ENCODE measurements at places on chromosomes 1 and 21. TPM values are rescaled to one million over a fixed set of nuclear protein-coding genes. Genes with fewer than 3 reads are reported as not detected.

RBP7 gene
- 36.3 TPM for total RNA-seq

OR2L2 gene
- total RNA-seq, result 0.25 TPM

ESPN gene
- 77.1 TPM for total RNA-seq

FMOD gene
- total RNA-seq, result 80.3 TPM

CHRM3 gene
- 1.2 TPM for total RNA-seq

AGRN gene
- total RNA-seq, result 25.5 TPM

SPRR4 gene
- not detected for total RNA-seq

KCNH1 gene
- total RNA-seq, result 3.9 TPM

CACNA1E gene
- not detected for total RNA-seq

GRCh38 chr1:186442651-186443375 lies 18.1 kb downstream of the PDC start:
- DNase-seq, result no peak

- DNase-seq, result no peak
Measured at GRCh38 chr1:35032384-35032739, 617 bp upstream of the ZMYM6 start.

DNA sequence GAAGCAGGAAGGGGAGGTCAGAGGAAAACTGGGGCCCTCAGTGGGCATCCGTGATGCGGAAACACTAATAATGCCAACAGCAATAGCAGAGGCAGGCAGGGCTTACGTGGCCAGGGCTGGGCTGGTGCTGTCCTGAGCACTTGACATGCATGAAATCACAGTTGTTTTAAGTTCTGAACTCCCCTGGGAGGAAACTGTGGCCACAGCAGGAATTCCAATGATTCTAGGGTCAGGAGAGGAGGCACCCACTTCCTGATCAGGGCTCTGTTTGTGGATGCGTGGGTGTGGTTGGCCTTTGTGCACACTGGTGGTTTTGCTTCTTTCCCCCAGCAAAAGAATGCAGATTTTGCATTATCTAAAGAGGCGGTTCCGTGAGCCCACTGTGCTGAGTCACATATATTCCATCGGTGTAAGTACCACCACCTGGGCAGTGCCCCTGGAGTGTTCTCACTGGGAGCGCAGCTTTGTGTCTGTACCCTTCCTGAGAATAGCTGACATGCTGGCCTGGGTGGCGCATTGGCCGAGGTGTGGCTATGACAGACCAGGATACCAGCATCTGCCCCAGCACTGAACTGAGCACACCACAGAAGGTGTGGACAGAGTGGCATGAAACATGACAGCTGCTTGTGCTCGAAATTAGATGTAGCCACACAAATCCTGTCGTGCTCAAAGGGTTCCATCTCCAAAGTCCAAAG lies 71.0 kb downstream of the PDE9A start:
- no peak for DNase-seq

DNA sequence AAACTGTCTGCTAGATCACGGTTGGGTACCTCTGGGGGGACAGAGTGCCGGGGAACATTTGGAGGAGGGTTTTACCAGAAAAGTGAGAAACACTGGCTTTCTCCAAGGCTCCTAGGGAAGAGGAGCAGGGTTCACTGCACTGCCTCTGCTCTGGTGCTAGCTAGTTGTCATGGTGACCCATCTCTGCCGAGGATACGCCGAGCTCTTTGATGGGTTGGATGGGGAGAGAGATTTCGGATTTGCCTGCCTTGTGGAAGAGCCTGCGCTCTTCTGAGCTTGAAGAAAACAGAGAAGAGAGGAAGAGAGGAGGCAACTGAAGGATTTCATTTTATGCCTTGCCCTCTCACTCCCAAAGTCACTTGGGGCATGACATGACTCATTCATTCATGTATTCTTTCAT lies 92.1 kb downstream of the NAV1 start:
- no peak for DNase-seq

DNA sequence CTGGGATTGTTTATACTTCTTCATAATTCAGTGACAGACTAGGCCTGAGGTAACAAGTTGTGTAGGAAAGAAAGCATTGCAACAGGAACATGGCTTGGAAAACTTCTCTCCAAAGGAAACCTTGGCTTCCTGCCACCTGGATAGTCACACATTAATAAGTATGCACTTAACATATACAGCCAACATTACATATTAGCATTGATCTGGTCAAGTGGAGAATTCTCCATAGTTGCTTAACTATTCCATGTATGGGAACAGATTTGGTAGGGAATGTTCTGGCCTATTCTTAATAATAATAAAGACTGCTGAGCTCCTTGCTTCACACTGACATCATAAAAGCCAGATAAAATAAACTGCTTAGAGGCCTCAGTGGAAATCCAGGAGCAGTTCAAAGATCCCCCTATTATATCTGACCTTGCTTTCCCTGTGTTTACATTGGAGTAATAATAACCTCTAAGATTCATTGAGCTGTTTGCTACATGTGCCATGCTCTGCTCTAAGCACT lies 27.2 kb upstream of the NFIA start:
- no peak for DNase-seq

DNA sequence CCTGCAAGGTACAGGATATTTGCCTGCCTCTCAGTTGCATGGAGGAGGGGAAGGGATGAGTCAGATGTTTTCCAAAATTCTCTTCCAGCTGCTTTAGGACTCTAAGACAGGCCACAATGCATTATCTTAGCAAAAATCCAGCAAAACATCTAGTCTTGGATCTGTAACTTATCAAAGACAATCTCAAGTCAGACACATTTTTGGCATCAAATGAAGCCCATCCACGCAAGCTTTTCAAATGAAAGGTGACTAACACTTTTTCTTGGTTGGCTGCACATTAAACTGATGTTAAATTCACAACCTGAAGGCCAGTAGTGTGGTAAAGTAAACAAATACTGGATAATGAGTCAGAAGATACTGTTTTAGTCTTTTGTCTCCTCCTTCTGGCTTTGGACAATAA lies 21.3 kb downstream of the FAM78B start:
- DNase-seq, result no peak

DNA sequence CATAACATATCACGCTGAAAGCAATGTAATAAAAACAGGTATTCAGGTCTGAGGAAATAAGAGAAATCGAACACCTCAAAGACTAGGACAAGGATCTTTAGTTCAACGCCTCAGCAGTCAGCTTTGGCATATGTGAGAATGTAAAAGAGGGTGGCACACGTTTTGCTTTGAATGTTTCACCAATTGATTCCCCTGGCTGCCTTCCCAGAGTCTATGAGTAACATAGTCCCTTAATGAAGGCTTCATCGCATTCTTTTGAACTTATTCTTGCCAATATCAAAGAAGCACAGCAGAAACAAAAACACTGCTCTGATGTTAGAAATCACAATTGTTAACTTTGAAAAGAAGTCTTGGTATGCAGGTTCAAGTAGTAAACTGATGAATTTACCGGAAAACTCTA lies 764.8 kb downstream of the ADGRL2 start:
- DNase-seq, result no peak

DNA sequence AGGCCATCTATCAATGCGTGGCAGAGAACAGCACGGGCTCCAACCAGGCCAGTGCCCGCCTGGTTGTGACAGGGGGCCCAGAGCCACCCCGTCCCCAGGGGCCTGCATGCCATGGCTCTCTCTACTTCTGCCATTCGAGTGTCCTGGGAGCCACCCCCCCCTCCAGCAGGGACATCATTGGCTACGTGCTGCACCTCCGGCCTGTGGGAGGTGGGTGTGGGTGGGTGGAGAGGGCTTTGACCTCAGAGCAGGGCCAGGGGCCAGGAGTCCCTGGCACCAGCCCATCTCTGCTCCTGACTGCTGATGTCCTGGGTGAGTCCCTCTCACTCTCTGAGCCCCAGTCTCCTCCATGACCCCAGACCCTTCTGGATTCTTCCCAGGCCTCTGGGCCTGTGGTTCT lies 25.3 kb downstream of the SLC27A3 start:
- DNase-seq, result no peak

GRCh38 chr1:210905944-210906453 lies 227.9 kb downstream of the KCNH1 start:
- no peak for DNase-seq

GRCh38 chr1:41844781-41845272 lies 73.9 kb downstream of the HIVEP3 start:
- no peak for DNase-seq

GRCh38 chr1:235712812-235713211 lies 63.2 kb upstream of the GNG4 start:
- no peak for DNase-seq

DNA sequence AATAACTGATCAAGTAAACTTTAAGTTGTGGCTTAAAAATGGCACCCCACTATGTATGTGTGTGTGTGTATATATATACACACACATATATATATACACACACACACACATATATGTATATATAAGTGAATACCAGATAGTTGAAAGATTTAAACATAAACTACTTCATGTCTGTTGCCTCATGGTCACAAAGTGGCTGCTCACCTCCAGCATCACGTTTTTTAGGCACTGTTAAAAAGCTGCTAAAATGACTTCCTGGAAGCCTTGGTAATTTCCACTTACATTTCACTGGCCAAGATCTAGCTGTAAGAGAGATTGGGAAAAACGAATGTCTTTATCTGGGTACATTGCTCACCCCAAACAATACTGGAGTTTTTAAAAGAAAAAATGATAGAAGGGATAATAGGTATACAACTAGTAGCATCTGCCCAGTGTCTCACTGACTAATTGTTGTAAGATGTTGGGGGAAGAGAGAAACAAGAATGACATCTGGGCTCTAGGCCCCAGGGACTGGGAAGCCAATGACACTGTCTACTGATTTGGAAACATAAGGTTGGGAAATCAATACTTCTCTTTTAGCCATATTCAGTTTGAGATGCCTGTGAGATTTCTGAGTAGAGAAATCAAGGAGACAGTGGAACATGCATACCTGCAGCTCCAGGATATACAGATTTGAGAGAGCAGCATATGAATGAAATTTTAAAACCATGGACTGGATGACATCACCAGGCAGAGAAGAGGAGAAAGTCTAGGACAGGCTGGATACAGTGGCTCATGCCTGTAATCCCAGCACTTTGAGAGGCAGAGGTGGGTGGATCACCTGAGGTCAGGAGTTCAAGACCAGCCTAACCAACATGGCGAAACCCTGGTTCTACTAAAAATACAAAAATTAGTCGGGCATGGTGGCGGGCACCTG lies 42.8 kb downstream of the CLDN14 start:
- DNase-seq, result no peak

DNA sequence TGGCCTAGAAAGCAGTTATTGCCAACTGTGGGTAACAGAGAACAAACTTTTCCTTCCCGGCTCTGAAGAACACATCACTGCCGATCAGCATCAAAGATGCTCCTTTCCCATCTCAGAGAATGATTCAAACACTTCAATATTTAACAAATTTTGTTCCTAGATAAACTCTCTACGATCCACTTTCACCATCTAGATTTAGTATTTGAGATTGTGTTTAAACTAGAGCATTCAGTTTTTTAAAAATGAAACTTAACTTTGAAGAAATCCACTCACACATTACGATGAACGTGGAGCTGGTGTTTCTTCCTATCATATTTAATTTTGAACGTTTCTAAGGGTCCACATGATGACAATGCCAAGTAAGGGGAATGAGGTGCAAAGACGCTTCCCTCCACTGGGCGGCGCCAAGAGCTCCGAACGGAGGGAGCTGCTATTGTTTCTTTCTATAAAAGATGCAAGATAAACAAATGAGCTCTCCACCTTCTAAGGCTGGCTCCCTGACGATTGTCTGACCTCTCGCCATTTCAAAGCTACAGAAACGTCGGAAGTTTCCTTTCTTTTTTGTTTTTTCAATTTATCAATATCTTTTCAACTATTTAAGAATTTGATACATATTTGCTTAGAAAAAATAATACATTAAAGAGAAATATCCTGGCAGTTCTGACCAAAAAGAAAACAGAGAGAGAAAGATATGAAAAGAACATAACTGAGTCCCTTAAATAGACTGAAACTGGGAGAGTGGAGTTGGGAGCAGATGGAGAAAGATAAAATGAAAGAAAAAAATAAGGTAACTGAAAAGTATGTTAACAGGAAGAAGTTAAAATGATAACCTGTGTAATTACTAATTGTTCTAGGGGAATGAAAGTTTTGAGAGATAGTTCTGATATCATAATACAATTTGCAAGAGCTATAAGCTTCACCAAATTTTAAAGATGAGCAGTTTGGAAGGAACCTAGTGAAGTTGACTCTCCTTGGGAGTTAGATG lies 4.4 kb upstream of the BARHL2 start:
- DNase-seq, result no peak

DNA sequence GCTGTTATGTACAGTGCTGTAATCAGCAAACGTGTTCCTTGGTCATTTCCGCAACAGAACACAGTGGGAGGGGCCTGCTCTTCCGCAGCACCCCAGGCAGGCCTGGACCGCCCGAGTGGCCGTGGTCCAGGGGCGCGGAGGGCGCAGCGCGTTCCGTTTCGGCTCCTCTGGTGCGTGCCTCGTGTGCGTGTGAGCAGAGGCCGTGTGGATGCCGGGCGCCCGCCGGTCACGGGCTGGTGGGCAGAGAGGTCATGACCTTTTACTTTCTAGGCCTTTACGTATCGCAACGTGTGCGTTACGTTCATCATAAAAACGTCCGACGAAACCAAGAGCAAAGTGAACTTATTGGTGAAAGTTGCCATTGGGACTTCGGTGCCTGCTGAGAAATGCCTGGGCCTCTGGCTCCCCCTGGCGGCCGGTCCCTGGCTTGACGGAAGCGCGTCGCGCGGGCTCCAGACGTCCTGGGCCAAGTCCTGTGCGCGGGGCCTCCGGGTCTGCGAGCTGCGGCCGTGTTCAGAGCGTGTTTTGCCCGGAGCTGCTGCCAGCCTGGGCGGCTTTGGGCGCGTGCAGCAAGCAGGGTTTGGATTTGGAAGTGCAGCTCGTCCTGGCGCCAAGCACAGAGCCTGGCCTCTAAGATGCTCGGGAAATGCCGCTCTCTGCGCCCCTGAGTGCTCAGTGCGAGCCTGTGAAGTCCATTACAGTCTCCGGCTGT lies 34.4 kb downstream of the COL18A1 start:
- DNase-seq, result no peak
